Right hindlimb (tissue), 1 donor: ENCODE measurements at places on chromosomes 12 and 14.

DNA sequence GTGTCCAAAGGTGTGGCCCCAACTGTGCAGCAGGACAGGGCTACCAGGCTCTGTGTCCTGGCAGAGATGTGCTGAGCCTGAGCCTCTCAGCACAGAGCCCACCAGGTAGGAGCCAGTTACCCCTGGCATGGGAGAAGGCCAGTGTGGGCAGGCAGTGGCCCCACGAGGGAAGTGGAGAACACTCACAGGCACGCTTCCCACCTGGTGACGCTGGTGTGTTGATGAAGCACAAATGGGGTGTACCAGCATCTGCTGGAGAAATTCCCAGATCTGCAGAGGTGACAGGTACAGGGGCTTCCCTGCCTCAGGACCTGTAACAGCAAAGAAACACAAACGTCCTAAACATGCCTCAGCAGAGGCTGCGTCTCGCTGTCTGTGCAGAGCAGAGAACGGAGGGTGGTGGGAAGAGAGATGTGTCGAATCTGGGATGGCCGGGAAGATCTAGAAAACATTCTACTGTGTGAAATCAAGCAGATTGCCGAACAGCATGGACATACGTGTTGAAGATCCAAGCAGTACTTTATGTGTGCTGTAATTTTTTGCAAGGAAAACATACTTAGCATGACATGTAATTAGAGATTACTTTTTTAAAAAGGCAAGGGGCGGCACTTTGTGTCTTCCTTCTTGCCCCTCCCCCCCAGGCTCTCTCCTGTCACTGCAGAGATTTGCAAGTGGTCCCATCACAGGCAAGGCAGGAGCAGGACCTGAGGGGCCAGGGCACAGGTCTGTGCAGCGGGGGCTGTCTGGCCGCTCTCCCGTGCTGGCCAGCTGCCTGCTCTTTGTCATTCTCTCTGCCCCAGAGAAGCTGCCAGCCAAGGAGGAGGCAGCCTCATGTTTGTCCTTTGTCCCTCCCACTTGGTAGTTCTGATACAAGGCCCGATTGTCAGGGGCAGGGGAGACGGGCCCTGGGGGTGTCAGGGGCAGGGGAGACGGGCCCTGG lies 17.3 kb downstream of the HIP1R start:
- DNase-seq: no peak

- DNase-seq: no peak
Observed at GRCh38 chr12:48883305-48884161, 17.9 kb upstream of the RND1 start.

DNA sequence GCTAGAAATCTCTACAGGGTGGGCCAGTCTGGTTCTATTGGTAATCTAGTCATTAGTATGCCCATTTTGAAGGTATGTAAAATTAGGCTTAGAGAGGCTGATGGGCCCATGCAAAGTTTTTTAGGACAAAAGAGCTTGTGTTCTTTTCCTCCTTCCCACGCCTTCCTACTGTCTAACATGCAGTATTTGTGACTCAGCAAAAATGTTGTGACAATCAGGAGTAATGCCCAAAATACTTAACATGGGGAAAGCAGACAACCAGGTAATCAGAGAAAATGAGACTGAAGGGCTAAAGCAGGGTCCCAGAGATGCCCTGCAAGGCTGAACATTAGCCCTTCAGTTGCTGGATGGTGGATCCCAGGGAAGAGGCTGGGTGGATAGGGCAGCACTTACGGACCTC lies 437.9 kb downstream of the BCL11B start:
- DNase-seq: no peak

DNA sequence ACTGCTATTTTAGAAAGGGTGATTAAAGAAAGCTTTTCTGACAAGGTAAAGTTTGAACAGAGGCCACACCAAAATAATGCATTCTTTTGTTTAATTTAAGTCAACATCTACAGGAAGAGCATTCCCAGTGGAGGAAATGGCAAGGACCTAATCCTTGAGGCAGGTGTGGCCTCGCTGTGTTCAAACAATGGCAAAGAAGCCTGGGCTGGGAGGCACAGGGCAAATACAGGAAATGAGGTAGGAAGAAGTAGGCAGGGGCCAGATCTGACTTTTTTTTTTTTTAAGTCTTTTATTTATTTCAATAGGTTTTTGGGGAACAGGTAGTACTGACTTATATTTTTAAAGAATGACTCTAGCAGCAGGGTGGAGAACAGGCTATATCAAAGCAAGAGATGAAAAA lies 53.5 kb downstream of the ARMH4 start:
- DNase-seq: no peak

GRCh38 chr12:120367233-120367923 lies 1.6 kb downstream of the MSI1 start:
- no peak for DNase-seq

GRCh38 chr14:20656274-20656673 lies 14.8 kb upstream of the OR6S1 start:
- DNase-seq: no peak

DNA sequence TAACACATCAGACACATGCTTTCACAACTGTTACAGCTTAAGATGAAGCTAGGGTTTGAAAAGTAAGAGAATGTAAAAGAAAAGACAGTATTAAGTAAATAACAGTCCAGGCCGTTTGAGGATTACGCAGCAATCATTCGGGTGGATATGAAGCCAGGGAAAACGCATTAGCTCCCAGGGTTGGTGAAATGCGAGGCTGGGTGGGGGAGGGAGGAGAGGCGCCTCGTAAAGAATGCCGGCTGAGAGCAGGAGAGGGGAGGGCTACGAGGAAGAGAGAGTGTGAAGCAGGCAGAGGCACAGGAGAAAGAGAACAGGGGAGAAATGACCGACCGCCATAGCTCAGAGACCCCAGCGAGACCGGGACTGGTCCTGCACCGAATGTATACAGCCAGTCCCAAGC lies 73.0 kb downstream of the IQSEC3 start:
- peak; percentile 41 for DNase-seq
